ENCODE measurements at places on chromosomes 6 and 20.

GRCh38 chr20:14235355-14235754 is 102.1 kb downstream of the FLRT3 start:
- DNase-seq, result no peak

GRCh38 chr20:9177278-9177677 is 108.4 kb downstream of the PLCB4 start:
- no peak for DNase-seq

GRCh38 chr6:37524025-37524969 is 24.6 kb upstream of the CCDC167 start:
- DNase-seq, result no peak

GRCh38 chr6:112163295-112164257 is 76.2 kb downstream of the FAM229B start:
- peak; percentile 54 for DNase-seq

- no peak for DNase-seq
Measured at GRCh38 chr20:51354769-51355319, 187.7 kb downstream of the NFATC2 start.

GRCh38 chr6:113381959-113382358 is 475.2 kb upstream of the MARCKS start:
- no peak for DNase-seq

DNA sequence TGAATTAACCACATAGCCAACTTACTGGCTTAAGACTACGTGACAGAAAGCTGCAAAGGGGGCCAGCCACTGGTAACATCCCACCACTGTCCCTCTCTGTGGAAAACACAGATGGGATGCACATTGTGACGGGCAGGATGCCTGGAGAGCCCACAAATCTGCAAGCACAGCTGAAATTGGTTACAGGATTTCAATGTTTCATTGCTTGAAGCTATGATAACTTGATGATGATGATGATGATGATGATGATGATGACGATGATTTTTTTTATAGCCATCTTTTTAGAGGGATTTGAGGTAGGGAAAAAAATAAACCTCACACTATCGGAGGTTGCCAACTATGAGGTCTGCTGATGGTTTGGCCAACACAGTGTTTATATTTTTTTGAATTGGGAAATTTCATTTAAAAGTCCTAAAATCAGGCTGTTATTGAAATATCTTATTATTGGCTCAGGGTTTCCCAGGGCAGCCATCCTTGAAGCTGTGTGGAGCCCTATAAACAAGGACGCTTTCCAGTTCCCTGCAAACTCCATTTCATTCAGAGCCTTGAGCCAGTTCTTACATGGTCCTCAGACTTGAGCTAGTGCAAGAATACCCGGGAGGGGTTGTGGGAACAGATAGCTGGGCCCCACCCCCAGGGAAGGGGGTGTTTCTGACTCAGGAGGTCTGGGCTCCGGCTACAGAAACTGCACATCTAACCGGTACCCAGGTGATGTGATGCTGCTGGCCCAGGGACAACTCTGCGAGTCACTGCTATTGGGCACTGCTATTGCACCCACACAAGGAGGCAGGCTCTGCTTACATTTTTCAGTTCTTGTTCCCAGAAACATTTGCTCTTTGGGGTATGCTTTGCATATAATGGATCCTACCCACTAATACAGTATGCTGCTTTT is 27.1 kb downstream of the BCAS1 start:
- DNase-seq, result no peak

Measured in substantia nigra (tissue), 51 donors.